Brain pericyte (primary cell): ENCODE measurements at places on chromosomes 13 and 19.

DNA sequence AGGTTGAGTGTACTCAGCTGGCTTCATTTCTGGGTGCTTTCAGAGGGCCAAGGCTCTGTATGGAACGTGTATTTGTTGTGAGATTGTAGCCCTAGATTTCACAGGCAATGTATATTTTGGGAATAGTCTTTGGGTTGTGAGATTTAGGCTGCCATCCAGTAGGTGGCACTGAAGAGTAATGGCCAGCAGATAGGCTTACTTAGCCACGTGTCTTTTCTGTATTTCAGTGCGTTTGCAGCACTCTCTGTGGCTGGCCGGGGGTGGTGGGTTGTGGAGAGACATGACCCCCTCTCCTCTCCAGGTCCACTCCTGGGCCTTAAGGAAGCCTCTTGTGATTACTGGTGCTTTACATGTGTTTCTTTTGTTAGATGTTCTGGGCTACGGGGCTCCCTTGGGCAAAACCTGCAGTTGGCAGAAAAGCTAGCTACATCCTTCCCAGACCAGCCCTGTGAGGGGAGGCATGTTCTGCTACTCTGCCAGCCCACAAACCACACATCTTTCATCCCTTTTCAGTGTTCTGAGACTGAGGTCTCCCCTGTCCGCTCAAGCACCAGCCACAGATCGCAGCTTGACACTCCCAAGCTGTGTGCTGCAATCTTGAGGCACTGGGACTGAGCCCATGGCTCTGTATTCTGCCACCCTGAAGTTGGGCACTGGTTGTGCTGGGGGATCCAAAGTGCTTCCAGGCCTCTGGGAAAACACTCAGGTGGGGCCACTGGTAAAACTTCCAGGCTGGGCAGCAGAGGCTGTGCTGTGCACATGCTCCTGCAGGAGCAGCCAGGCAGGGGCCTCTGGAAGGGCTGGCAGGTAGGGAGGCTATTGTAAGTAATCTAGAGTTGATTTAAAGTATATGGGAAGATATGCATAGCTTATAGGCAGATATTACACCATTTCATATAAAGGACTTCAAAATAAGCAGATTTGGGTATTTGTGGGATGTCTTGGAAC, 1096.8 kb upstream of the PCDH20 start:
- peak; percentile 1 for DNase-seq

DNA sequence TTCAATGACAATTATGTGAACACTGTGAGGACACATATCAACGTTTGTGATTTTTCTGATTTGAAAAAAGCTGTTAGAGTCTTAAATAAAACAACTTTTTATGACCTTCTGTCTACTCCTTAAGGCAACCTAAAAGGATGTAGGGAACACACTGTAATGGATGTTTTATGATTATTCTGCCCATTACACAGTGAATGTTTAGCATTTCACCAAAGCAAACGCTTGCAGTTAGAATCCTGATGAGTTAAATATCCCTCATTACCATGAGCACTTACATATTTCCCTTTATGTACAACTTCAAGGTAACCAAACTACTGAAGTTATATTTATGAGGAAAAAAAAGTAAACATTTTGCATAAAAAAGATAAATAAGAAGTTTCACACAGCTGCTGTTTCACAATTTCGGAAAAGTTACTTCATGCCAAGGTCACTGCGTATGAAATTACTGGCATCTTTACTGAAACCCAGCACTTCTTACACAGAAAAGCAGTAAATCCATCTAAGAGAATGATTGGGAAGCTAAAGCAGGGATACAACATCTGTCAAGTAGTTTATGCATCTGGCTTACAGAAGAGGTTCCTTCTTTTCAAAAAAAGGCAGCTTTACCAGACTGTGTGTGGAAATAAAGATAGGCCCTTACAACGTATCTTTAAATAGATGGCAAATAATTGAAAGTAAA, 733.7 kb upstream of the ATXN8OS start:
- no peak for DNase-seq

DNA sequence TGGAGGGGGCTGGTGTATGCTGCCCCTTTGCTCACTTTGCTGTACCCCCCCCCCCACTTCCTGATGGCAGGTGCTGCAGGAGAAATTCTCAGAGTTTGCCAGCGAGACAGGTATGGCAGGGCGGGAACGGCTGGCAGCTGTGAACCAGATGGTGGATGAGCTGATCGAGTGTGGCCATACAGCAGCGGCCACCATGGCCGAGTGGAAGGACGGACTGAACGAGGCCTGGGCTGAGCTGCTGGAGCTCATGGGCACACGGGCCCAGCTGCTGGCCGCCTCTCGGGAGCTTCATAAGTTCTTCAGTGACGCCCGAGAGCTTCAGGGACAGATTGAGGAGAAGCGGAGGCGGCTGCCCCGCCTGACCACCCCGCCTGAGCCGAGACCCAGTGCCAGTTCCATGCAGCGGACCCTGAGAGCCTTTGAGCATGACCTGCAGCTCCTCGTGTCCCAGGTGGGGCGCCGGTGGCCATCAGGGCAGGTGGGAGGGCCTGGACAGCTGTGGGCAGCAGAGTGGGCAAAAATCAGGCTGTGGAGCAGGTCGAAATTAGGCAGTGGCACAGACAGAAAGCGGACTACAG, 19.6 kb upstream of the SHKBP1 start:
- DNase-seq, result no peak

- DNase-seq, result no peak
Measured at GRCh38 chr13:48888613-48889012, 87.1 kb upstream of the FNDC3A start.

DNA sequence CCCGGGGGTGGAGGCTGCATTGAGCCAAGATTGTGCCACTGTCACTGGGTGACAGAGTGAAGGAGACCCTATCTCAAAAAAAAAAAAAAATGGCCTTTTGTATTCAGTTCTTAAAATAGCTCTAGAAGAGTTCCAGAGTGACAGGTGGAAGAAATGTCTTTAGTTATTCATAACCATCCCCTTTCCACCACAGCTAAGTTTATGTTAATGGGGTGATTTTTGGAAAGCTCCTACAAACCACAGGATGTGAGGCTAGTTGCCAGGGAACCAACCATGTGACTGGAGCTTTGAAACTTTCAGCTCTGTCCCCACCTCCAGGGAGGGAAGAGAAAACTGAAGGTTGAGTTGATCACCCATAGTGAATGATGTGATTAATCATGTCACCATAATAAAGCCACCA, 6.9 kb downstream of the ZNF490 start:
- no peak for DNase-seq

DNA sequence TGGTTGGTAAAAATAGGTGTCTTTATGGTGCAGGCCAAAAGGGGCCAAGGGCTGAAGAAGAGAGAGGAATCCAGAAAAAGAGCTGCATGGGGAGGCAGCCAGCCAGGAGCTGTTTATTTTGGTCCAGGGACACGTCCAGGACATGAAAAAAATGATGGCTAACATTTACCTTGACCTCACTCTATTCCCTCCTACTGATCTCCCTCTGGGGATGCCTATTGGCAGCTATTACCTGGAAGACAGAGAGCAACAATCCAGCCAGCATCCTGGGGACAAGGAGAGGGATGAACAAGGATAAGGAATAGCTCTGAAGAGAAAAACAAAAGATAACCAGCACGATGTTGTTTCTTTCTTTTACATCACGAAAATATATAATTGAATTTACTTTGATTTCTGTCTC, 1599.6 kb downstream of the SLITRK5 start:
- DNase-seq, result no peak

DNA sequence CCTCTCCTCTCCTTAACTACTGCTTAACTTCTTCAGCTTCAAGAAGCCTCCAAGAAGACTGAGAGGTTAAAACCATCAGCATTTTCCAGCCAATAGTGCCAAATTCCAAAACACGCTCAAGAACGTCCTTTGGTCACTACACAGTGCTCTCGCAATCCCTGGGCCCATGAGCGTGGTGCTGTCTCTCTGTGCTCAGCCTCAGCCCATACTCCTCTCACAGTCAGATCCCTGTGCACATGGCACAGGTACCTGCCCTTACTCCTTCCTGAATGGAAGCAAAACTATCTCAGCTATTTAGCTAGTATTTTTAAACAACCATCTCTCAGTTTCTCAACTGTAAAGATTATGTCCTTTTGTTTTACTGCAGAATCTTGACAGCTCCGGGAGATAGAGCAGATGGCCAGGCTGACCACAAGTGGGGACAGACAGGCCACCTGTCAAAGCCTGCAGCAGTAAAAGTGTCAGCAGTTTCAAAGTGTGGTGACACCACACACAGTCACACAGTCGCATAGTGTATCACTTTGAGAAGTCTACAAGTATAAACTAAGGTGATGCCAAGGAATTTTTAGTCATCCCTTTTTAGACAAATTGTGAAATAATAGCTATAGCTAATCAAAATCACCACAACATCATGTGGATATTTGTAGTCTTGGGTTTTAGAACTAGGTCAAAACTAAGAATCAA, 35.7 kb downstream of the DZIP1 start:
- no peak for DNase-seq

GRCh38 chr13:21344662-21345176, 114.4 kb downstream of the ZDHHC20 start:
- no peak for DNase-seq

GRCh38 chr13:71169180-71169579, 697.8 kb downstream of the DACH1 start:
- no peak for DNase-seq

DNA sequence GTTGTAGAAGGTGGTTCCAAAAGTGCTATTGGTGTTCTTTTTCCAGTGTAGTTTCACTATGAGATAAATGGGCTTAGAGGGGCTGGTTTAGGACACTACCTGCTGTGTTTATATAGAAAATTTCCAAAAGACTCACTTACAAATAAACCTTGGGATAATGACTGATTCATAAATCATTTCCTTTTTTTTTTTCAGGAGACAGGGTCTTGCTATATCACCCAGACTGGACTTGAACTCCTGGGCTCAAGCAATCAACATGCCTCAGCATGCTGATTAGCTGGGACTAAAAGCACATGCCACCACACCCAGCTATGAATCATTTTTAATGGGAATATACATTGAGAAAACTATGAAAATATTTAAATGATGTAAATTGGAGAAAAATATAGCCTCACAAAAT, 376.6 kb downstream of the PCDH9 start:
- no peak for DNase-seq

DNA sequence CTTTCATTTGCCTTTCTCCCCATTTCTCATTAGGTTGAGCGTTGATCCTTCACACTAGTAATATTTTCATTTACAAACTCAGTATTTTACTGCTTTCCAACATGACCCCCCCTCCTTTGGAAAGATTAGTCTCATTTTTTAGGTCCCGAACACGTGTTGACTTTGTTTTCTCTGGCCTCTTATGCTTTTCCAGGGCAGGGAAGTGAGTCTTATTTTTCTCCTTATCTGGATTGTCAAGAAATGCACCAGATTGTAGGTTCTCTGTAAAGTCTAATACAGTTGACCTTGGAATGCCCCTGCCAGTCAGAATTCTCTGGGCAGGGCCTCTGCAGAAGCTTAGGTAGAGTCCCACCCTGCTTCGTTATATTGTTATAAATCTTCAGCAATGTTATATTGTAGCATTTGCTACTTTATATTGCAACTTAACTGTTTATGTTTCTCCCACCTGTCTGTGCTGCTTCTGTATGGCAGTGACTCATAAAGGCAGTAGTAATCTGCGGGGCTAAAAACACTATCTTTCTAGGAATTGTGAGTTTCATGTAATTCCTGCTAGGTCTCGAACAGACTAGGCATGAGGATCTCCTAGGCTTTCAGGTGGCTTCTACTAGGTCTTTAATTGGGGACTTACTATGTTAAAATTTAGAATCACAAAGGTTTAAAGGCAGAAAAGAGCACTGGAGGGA, 2.0 kb downstream of the TDRD3 start:
- no peak for DNase-seq

DNA sequence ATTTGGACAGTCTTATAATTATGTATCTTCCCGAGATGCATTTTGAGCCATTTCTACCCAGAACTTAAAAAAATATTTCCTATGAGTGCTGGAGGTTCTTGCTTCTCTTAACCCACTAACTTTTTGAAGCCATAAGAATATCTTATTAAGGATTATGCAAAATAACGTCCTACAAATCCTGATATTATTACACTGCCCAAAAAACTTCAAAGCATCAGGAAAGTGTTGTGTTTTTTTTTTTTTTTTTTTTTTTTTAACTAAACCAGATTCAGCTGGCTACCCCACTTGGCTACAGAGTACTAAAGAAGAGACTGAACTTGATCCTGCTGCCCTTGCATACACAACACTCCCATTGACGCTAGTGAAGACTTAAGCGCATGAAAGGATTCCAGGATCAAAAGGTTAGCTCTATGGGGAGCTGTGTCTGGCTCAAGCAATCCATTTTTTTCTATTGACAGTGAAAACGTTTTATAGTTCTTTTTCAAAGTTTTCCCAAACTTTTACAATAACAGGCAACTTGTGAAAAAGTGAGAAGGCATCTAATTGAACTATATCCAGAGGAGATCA, 141.4 kb downstream of the KCNRG start:
- DNase-seq, result no peak

- DNase-seq, result no peak
Measured at GRCh38 chr13:105112561-105112960, 1422.9 kb downstream of the EFNB2 start.

- no peak for DNase-seq
Measured at GRCh38 chr13:93345024-93345423, 118.4 kb downstream of the GPC6 start.

- no peak for DNase-seq
Measured at GRCh38 chr19:50922317-50922853, 11.2 kb upstream of the KLK4 start.

- DNase-seq, result no peak
Measured at GRCh38 chr19:47310819-47311218, 1.2 kb downstream of the C5AR1 start.
